Right ventricle myocardium inferior (tissue), 1 donor: ENCODE measurements at places on chromosomes 3 and 15.

GRCh38 chr3:114527036-114527644 lies 233.3 kb downstream of the TIGIT start:
- no peak for DNase-seq

- DNase-seq, result no peak
Observed at GRCh38 chr3:74592359-74592758, 22.1 kb downstream of the CNTN3 start.

DNA sequence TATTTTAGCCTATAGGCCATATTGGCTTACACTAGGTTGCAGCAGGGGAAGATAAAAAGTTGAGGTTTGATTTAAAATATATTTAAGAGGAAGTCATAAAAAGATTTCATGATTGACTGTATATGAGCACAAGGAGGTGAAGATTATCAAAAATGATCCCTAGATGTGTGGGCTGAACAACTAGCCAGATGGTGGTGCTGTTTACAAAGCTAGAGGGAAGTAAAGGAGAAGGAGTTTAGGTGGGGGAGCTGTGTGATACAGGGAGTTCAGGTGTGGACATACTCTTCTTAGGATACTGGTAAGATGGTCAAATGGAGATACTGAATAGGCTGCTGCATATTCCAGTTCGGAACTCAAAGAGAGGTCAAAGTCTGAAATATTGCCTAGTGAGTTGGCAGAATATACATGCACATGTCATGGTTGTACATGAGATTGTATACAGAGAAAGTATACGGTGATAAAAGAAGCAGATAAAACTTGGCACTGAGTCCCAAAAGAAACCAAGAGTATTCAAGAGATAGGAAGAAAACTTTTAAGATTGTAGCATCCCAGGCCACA lies 727.8 kb downstream of the NLGN1 start:
- DNase-seq, result no peak

- no peak for DNase-seq
Observed at GRCh38 chr3:36859494-36859893, 85.4 kb downstream of the TRANK1 start.
